ENCODE measurements at places on chromosomes 7 and 10.

GRCh38 chr7:139691253-139691781 lies 86.5 kb downstream of the HIPK2 start:
- no peak for DNase-seq

DNA sequence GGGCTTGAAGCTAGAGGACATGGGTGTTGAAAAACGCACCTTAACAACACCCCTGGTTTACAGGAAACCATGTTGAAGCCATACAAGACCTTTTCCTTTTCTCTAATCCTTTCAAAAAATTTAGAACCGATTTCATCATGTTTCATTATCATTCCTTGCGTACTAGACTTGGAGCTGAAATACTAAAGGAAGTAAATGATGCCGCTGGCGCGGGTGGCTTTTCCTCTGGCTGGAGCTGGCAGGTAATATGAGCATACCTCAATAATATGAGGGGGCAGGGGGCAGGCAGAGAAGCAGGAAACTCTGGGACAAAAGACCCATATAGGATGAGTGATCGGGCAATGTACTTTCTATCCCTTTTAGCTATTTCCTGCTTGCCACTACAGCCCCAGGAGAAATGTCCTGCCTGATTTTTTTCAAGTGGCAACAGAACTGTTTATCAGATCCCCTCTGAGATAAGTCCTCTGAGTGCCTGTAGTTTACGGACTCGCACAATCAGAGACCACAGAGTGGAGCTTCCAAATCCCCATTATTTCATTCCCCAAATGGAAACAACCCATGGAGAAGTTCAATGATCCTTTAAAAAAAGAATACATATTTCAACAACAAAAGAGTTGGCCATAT lies 450.1 kb downstream of the KCNMA1 start:
- DNase-seq: no peak

- no peak for DNase-seq
These were observed 278.5 kb upstream of the KLF14 start for GRCh38 chr7:131012477-131013031.

DNA sequence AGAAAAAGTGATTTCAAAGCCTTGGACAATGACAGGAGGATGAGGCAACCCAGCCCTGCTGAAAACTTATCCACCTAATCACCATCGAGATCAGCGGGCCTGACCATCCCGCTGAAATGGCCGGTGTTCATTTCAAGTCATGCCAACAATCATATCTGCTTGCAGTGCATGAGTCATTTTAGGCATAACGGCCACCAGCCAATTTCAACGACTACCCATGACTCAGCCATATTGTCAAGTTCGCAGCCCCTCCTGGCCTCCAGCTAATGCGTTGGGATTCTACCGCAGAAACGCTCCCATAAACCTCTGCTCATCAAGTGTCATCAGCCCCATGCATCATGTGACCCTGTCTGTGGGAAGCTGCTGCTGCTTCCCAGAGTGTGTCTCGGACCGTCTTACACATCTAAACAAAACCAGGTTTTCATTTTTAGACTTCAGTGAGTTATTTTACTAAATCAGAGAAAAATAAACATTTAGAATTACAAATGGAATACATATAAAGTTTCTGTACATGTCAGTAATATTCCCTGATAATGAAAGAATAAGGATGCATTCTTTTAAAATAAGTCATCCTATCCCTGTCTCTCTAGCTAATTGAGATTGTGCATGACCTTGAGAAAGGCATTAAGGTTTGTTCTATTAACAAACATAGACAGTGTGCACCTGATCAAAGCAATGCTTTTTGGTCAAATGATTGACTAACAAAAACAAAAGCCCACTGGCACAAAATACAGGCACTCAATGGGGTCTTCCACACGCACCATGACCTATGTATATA lies 188.9 kb downstream of the ADAM12 start:
- DNase-seq: no peak

DNA sequence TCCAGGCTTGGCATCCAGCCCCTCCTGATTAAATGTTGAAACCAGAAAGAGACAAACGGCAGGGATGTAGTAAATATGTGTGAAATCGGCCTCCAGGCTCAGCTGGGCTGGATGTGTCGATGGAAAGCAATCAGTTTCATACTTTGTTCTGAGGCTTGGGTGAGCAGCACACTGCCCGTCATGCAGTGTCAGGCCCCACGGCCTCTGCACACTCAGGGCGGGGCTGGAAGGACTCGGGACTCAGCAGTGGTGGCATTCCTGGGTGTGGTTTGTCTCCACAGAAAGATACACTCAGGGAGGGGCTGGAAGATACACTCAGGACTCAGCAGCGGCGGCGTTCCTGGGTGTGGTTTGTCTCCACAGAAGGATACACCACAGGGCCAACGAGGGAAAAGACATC lies 22.0 kb downstream of the ADGRA1 start:
- no peak for DNase-seq

DNA sequence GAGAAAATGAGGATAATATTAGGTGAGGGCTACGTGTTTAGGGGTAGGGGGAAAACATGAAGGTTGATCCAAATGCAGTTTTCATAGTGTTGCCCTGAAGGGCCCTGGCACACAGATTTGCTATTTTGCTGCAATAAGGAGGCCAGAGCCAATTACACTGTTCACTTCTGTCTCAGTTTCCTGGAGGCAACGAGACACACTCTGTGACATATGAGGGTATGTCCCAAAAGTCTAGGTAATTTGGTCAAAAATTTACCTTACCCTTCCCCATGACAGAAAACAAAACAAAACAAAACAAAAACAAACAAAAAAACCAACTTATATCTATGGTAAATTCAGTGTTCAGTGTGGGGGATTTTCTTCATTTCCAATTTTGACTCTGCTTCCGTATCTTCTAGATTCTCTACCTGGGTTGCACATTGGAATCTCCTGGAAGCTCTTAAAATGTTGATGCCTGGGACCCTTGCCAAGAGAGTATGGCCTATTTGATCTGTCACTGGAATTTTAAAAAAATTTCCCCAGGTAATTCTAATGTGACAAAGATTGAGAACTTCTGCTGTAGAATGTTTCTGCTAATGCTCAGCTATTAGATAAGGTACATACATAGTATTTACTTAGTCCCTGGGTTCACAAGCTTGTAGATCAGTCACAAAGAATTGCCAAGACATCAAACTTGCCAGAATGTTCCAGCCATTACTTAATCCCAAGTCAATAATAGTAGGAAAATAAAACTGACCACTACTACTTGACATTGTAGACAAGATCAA lies 139.5 kb downstream of the SEMA3E start:
- no peak for DNase-seq

DNA sequence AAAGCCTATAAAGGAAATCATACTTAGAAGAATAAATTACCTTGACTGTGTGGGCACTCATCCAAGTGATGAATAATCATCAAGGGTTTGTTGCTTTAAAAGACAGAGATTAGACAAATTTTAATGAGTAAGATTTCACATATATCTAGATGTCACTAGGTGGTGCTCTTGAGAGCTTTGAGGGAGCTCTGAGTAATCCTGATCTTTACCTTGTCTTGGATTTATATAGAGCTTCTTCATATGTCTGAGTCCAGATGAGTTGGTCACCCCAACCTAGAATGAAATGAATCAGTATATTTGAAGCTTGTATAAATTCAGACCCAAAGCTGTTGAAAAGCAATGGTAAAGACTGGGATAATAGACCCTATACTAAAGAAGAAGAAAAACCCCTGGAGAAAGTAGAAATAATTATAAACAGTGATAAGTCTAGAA lies 3.7 kb downstream of the AGR2 start:
- DNase-seq: no peak

- DNase-seq: no peak
These were observed 17.0 kb downstream of the CLIP2 start for GRCh38 chr7:74306004-74306729.

DNA sequence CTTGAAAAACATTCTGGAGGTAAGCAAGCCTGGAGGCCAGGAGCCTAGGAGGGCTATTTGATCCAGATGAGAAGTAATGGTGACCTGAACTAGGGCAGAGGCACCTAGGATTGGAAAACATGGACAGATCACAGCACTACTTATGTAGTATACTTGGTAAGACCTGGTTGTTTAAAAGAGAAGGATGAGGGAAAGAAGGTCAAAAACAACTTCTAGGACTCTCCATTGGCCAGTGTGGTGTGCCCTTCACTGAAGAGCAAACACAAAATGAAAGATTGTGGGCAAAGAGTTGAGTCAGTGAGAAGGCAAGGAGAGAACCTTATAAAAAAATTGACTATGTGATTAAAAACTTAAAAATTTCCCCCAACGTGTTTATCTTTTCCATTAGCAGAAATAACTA lies 14.3 kb downstream of the ANKRD1 start:
- no peak for DNase-seq

- DNase-seq: no peak
These were observed 46.7 kb downstream of the AFAP1L2 start for GRCh38 chr10:114357515-114357996.

- DNase-seq: no peak
These were observed 174.6 kb downstream of the PIP4K2A start for GRCh38 chr10:22539579-22540298.

DNA sequence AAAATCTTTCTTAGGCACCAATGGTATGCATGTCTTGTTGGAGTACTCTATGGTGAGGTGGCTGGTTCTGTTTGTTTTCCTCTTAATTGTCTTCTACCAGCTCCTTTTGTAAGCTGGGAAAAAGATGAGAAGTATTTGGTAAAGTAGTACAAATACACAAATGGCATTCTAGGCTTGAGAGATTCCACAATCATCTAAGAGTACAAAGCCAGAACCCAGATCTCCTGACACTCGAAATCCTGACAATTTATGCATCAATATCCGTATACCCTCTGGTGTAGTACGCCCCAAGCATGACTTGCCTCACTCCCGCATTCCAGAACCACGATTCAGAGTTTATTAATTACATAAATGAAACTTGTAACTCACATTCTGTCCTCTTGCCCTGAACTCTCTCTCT lies 43.5 kb downstream of the CDCA7L start:
- DNase-seq: no peak

DNA sequence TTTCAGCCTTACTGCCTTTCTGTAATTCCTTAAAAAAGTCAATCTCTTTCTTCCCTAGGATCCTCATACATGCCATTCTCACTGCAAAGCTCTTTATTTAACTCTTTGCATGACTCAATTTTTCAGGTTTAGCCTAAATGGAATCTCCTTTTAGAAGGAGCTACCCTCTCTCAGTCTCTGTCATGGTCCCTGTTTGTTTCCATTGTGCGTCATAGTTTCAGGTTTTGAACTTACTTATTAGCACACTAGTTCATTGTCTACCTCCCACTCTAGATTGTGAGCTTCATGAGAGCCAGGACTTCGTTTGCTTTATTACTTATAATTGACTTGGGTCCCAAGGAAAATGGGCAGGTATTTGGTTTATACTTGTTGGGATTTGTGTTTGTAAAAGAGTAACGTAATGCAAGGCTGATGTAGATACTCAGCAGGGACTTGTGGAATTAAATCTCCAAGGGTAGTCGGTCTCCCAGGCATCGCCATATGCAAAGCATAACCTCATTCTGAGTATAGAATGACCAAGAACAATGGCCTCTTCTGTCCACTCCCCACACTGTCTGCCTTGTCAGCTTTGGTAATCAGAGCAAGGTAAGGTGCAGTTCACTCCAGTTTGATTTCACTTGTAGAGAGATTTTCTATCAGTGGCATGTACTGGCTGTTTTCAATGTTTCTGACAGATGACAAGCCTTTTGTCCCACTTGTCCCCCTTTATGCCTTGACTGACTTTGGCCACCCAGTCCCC lies 252.0 kb downstream of the SORCS3 start:
- no peak for DNase-seq

- no peak for DNase-seq
These were observed 48.3 kb upstream of the PAX2 start for GRCh38 chr10:100697070-100697469.

DNA sequence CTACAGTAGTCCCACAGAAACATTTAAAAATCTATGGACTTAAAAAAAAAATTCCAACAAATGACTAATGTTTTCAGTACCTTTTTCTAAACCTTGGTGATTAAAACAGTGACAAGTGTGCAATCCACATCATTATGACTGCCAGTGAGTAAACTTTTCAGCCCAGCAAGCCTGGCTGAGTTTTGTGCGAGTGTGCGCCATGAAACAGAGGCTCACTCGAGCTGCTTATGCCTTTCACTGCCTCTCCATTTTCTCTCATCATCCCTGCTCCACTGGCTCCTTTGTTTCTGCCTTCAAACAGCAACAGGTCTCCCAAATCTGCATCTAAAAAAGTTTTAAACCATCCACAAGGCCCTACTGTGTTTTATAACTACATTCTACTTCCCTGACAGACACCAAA lies 105.8 kb downstream of the USP6NL start:
- no peak for DNase-seq

- DNase-seq: no peak
These were observed 58.4 kb downstream of the DNAJB6 start for GRCh38 chr7:157395206-157395605.

- DNase-seq: peak; percentile 43
These were observed 99.5 kb downstream of the HIP1 start for GRCh38 chr7:75639071-75639885.

GRCh38 chr10:93267521-93267920 lies 193.8 kb downstream of the CYP26A1 start:
- no peak for DNase-seq

- no peak for DNase-seq
These were observed 7.0 kb downstream of the ALOX5 start for GRCh38 chr10:45380903-45381620.

DNA sequence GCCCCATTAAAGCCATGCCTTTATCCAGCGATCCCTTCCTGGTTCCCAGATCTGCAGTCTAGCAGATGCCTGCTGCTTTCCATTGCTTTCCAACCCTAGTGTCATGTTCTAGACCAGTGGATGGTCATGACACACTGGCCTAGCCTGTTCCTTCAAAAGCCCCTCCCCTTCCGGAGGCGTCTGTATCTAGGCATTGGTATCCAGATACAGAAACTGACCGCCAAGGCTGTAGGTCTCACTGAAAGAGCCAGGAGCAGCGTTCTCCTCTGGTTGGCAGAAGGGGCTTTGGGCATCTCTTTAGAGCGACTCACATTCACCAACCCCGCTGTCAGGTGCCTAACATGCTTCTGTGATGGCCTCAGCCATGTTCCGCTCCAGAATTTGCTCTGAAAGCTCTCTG lies 22.6 kb downstream of the JCAD start:
- DNase-seq: no peak

DNA sequence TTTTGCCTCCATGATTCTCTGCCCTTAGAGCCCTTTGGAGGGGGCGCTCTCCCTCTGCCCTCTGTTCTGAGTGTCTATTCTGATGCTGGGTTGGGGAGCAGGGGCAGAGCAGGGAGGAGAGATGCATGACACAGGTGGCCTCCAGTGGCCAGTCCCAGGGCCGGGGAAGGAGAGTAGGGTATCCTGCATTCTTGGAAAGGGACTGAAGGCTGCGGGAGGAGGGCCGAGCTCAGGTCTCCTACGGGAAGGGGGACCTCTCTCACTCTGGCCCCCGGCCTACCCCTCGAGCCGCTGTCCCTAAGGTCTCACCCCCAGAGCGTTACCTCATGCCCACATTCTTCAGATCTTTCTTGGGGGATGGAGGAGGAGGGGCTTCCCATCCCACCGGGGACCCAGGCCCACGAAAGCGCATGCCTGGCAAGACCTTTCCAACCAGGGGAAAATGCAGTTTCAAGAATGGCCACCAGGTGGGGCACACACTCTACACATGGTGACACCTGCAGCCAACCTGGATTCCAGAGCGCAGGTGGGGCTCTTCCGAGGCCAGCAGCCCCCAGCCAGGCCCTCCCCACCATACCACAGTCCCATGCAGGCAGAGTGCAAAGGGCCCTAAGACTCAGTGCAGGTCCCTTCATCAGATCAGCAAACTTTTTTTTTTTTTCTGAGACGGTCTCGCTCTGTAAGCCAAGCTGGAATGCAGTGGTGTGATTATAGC lies 86.4 kb downstream of the MYL10 start:
- peak; percentile 48 for DNase-seq
